ENCODE measurements at places on chromosomes 3 and 15. TPM values are rescaled to one million over a fixed set of nuclear protein-coding genes. Genes with fewer than 3 reads are reported as not detected.

Gene ADGRG7
- not detected for total RNA-seq

Gene PP2D1
- not detected for total RNA-seq

Gene ATP13A4
- total RNA-seq: 2.0 TPM

Gene ADAMTS17
- total RNA-seq: 42.1 TPM

Gene GRK7
- 0.11 TPM for total RNA-seq

Gene PLA2G4E
- total RNA-seq: not detected

Gene B2M
- total RNA-seq: 256 TPM

Gene CHRM5
- total RNA-seq: not detected

Gene ANKUB1
- not detected for total RNA-seq

Gene CHD2
- total RNA-seq: 178 TPM

Gene C3orf18
- 15.1 TPM for total RNA-seq

Gene KIAA1143
- total RNA-seq: 35.8 TPM

Gene BMF
- 98.9 TPM for total RNA-seq

GRCh38 chr15:61685534-61685933 is 374.7 kb downstream of the VPS13C start:
- no peak for DNase-seq

DNA sequence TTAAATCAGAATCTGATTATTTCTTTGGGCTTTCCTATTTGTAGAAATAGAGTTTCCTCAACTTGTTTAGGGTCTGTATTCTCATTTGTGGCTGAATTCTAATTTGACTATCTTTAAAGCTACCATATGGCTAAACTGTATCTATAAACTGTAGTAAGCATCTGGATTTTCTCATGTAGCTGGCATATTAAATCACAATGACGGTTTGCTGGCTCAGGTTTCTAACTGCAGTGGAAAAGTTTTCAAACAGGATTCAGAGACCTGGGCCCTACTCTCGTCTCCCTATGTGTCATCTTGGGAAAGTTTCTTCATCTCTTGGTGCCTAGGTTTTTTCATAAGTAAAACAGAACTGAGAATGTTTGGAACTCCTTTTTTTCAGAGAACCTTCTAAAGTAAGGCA is 68.3 kb downstream of the GALK2 start:
- no peak for DNase-seq

- no peak for DNase-seq
These were observed 10.2 kb downstream of the CD276 start for GRCh38 chr15:73694419-73694818.

DNA sequence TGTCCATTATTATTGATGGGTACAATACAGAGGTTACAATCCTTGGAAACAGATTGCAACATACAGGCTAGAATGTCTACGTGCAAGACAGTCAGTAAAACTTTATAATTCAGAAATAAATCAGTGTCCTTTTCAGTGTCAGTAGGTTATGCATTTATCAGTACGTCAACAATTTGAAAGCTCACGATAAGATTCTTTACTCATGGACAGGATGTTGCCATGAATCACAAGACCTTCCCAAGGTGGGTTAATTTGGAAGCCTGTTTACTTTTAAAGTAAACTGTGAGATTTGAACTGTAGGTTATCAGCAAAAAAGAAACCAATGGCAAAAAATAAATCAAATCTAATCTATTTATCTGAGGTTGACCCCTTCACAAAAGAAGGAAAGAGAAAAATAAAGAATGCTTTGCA is 243.9 kb upstream of the AGTR1 start:
- no peak for DNase-seq

- no peak for DNase-seq
These were observed 110.7 kb downstream of the EEFSEC start for GRCh38 chr3:128263946-128264345.

GRCh38 chr3:88809993-88810392 is 297.4 kb upstream of the EPHA3 start:
- no peak for DNase-seq

- DNase-seq: no peak
These were observed 24.4 kb downstream of the P3H2 start for GRCh38 chr3:190096345-190096744.

DNA sequence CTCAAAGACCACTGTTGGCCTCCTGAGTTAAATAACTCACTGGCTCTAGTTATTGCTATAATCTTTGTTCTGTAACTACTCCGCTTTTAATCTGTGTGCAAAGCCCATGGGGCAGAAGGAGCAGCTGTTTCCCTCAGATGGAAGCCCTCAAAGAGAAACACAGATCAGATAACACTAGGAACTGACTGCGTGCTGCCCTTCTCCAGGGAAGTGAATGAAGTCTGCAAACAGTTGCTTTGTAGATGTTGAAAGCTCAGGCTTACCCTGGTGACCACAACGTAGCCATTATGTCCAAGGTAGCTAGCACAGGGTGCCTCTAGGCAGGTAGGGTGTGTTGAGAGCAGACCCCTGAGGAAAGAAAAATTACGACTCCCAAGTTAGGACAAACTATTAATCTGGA is 152.3 kb upstream of the STAC start:
- DNase-seq: no peak

- DNase-seq: no peak
These were observed 29.5 kb downstream of the CLEC3B start for GRCh38 chr3:45055411-45056143.

DNA sequence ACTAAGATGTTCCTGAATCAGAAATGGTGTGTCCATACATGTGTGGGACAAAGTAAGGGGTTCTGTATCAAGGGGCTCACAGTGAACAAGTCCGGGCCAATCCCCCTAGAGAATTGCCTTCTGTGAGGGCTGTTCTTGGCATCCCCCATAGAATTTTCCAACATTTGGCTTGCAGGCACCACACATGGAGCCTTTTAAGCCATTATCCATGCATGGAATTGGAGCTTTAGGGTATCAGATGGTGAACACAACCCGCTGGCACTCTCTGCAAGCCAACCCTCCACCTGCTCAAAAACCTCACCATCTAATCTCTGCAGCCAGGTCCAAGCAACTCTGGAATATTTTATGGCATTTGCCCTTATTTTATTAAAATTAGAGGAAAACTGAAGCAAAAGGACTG is 278.7 kb downstream of the ERC2 start:
- no peak for DNase-seq

GRCh38 chr15:51755790-51756189 is 4.4 kb downstream of the TMOD2 start:
- DNase-seq: no peak

DNA sequence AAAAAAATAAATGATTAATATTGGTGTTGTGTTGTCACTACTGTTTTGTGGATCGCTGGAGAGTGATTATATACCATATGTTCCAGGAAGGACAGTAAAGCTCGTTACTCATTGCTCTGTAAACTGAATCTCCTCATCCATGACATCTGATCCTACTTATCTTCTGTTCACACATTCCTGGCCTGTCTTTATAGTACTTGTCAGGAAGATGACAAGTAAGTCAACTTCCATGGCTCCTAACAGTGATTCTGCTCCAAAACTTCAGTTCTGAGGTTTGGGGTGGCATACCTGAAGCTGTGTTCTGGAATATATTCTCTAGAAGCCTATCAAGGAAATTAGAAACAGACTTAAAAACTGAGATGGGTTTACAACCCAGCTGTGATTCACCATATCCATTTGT is 288.9 kb downstream of the ZBBX start:
- DNase-seq: no peak

DNA sequence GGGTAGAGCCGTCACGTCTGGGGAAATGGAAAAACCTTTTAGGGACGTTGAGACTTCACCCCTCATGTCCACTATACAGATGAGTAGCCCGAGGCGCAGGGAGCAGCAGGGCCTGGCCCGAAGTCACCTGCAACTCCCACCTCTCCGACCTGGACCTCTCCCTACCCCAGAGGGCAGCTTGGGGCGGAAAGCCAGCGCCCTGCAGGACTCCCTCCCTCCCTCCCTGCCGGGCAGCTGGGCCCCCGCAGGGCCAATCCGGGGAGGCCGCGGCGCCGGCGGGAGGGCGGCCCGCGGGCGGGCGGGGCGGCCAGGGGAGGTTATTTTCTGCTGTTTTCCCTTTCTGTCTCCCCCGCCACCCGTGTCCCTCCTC is 2.0 kb downstream of the WNT7A start:
- no peak for DNase-seq

GRCh38 chr3:46349484-46350261 is 4.2 kb upstream of the CCR2 start:
- no peak for DNase-seq

DNA sequence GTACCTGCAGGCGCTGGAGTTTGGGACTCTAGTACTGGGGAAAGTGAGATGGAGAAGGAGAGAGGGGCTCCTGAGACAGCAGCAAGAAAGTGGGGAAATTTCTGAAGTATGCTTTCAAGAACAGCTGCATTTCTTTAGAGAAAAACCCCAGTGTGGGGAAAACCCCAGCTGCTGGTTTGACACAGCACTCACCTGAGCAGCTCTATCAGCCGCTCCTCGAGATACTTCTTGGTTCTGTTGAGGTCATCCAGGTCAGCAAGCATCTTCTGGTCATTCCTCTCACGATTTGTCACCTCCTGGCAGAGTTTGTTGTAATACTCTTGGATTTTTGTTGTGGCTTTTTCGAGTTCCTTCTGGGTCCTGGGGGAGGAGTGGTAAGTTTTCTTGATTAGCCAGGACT is 18.8 kb downstream of the CXCR6 start:
- no peak for DNase-seq

GRCh38 chr15:98977441-98977840 is 30.2 kb downstream of the PGPEP1L start:
- DNase-seq: no peak

DNA sequence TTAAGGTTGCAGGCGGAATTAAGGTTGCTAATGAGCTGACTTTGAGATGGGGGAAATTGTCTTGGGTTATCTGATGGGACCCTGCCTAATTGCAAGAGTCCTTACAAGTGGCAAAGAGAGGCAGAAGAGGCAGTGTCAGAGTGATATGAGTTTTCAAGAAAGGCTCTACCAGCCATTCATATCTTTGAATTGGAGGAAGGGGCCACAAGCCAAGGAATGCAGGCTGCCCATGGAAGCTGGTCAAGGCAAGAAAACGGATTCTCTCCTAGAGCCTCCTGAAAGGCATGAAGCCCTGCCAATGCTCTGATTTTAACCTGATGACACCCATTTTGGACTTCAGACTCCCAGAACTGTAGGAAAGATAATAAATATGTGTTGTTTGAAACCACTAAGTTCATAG is 20.6 kb upstream of the SMAD6 start:
- DNase-seq: no peak

- no peak for DNase-seq
These were observed 791.3 kb upstream of the LMCD1 start for GRCh38 chr3:7710284-7710683.

DNA sequence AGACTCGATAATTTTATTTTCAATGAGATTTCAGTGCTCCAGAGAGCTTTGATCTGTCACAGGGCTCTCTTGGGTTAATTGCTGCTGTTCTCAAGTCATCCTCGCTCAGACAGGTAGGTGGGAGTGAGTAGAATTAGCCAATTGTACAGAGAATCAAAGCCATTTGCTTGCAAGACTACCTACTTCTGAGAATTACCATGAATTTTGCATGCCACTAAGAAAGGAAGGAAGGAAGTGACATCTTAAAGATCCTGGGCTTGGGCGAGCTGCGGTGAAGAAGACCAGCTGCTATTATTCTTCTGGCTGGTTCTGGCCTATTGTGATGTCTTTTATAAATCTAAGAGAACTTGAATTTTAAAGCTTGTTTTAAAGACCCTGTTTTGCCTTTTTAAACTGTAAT is 154.1 kb upstream of the LPP start:
- DNase-seq: no peak

DNA sequence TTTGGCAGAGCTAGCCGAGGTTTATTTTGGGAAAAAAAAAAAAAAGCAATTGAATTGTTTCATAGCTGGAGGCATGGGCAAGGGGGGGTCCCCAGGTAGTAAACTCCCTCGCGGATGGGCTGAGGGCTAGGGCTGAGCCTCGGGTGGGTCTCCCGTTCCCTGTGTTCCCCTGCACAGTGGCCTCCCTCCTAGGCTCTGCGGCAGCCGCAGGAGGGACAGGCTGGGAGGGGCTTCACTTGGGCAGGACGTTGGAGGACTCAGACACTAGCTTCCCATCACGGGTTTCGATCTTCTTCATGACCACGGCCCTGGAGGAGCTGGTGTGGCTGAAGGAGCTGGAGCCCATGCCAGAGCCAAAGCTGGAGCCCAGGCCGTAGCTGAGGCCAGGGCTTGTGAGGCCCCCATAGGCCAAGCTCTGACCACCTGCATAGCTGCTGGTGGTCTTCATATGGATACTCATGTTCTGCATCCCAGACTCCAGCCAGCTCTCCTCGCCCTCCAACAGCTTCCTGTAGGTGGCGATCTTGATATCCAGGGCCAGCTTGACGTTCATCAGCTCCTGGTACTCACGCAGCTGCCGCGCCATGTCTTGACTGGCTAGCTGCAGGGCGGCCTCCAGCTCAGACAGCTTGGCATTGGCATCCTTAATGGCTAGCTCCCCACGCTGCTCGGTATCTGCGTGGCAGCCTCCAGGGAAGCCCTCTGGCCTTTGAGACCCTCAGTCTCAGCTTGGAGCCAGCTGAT is 64.0 kb upstream of the CDAN1 start:
- no peak for DNase-seq

DNA sequence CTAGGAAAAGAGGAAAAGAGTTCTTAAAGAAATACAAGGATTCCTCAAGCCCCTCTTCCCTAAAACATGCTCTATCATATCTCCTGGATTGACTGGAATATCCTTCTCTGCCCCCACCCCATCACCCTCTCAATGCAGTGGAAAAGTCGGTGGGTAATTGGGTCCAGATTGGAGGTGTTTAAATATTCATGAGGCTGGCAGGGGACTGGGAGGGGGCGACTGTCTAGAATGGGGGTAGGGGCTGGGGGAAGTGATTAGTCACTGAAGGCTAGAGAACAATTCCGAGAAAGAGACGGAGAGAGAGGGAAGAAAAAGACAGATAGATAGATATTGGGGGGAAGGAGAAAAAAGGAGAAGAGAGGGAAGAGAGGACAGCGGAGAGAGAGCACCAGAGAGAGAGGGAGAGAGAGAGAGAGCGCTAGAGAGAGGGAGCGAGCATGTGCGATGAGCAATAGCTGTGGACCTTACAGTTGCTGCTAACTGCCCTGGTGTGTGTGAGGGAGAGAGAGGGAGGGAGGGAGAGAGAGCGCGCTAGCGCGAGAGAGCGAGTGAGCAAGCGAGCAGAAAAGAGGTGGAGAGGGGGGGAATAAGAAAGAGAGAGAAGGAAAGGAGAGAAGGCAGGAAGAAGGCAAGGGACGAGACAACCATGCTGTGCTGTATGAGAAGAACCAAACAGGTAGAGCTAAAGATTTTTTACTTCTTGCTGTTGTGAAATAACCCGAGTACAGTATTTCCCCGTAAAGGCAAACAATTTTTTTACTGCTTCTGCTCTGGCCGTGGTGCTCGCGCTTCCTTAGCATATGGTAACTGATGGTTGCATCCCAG is at the start of gene GAP43:
GAP43 (plus strand) TSS at position 467 of the 825 bp plus-strand sequence; CDS start at position 647, 180 bp downstream.
- DNase-seq: no peak

DNA sequence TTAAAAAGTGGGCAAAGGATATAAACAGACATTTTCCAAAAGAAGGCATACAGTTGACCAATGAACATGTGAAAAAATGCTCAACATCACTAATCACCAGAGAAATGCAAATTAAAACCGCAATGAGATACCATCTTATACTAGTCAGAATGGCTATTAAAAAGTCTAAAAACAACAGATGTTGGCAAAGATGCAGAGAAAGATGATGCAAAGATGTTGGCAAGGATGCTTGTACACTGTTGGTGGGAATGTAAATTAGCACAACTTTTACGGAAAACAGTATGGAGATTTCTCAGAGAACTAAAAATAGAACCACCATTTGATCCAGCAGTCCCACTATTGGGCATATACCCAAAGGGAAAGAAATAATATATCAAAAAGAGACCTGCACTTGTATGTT is 53.5 kb downstream of the TLNRD1 start:
- no peak for DNase-seq

All from mesothelial cell of epicardium (in vitro differentiated cells).